ENCODE measurements at places on chromosomes 12 and 14. TPM values are rescaled to one million over a fixed set of nuclear protein-coding genes. Genes with fewer than 3 reads are reported as not detected.

- no peak for DNase-seq
Observed at GRCh38 chr14:99033951-99034350, 238.0 kb downstream of the BCL11B start.

- DNase-seq: peak; percentile 91
Observed at GRCh38 chr12:121801595-121802484, 2.0 kb upstream of the SETD1B start.

DNA sequence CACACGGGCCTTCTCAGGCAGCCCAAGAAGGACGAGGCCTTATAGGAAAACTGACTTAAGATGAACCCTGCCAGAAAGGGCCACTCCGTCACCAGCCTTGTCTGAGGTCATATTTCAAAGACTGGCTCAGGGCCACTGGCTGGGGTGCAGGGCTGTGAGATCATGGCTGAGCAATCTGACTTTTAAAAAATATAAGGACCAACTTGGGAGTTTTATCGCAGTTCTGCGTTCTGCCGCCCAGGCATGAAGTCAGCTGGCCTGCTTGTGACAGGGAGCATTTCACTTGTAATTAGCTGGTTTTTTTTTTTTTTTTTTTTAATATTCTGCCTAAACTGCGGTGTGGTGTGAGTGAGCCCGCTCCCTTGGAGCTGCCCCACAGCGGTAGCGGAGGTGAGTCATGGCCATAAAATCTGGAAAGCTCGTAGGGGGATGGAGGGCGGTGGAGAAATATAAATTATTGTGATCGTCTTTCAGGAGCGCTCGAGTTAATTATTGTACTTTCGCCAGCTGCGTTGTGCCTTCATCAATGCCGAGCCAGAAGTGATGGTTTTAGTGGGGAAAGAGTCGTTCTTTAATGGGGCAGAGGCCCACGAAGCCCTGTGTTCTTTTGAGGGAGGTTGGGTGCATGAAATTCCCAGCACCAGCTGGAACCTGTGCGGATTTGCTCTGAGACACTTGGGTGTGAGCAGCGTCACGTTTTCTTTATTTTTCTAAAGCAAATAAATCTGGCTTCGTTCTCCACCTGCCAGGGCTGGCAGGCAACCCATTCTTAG is 231.9 kb downstream of the C12orf75 start:
- no peak for DNase-seq

- DNase-seq: no peak
Observed at GRCh38 chr14:101620821-101621785, 59.8 kb downstream of the DIO3 start.

DNA sequence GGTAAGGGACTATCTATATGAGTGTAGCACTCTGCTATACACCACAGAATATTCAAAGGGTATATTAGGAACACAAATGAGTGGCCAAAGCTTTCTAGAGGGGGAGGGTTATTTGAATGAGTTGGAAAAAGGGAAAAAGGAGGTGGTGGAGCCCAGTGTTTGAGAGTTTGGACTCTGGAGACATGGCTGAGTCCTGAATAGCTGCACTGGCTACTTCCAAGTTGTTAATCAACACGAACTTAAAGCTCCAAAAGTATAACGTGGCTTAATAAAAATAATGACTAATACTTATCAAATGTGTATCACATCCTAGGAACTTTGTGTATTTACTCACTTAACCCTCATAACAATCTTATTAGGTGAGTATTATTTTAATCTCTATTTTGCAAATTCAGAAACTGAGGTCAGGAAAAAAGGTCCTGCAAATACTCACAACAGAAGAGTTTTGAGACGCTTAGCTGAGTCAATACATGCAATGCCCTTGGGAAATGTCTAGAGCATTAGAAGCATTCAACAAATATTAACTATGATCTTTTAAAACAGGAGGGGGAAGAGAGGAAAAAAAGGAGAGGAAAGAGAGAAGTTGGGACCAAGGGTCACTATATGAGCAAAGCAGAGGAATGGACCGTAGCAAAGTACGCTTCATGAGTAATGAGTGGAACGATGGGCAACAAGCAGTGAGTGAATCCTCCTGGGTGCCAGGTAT is 189.5 kb upstream of the HMGA2 start:
- DNase-seq: no peak

GRCh38 chr12:53070877-53071492 is 8.2 kb downstream of the SPRYD3 start:
- no peak for DNase-seq

- peak; percentile 59 for DNase-seq
Observed at GRCh38 chr12:69570545-69571399, 14.5 kb upstream of the CCT2 start.

- DNase-seq: no peak
Observed at GRCh38 chr12:95625012-95625411, 73.7 kb upstream of the USP44 start.

GRCh38 chr14:75051556-75051899 is 261 bp upstream of the MLH3 start:
- no peak for DNase-seq

GRCh38 chr14:65001723-65002122 is 15.0 kb downstream of the FNTB start:
- no peak for DNase-seq

GRCh38 chr14:29042551-29042950 is 276.0 kb downstream of the FOXG1 start:
- DNase-seq: no peak

- DNase-seq: no peak
Observed at GRCh38 chr14:61524211-61524806, 171.0 kb upstream of the HIF1A start.

GRCh38 chr12:74499192-74499591 is 38.4 kb upstream of the ATXN7L3B start:
- DNase-seq: no peak

GRCh38 chr12:74334780-74335179 is 202.9 kb upstream of the ATXN7L3B start:
- DNase-seq: no peak

DNA sequence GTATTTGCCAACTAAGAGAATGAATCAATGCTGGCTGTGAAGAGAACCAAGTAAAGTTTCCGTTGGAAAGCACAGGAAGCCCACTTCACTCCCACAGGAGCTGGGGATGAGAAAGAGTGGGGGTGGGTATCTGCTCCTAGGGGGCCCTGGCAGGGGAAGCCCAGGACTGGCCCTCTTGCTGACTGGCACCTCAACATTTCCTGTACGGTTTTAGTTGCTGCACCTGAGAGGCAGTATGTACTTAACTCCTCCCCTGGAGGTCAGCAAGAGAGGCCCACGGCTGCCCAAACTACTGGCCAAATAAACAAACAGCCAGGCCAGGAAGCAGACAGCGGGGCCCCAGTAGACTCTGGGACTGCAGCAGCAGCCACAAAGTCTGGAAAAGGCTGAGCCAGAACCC is 33.8 kb upstream of the VWF start:
- no peak for DNase-seq

DNA sequence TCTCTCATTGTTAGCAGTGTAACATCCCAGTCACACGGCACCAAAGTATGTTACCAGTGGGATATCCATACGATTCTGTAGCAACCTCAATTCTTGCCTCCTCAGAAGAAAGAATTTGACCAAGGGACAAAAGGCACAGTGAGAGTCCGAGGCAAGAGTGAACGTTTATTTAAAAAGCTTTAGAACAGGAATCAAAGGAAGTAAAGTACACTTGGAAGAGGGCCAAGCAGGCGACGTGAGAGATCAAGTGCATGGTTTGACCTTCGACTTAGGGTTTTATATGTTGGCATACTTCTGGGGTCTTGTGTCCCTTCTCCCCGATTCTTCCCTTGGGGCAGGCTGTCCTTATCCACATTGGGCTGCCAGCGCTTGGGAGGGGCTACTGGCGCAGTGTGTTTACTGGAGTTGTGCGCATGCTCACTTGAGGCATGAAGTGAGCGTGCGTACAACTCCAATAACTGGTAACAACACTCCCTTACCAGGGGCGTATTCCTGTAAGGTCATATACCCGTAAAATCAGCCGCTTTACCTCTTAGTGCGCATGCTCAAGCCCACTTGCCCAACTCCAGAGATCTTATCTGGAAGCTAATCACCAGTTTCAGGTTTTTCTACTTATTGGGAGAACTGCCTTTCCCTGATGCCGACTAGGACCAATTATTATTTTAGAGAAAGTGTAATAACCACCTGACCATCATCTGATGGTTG is 71.7 kb downstream of the FAR2 start:
- no peak for DNase-seq

DNA sequence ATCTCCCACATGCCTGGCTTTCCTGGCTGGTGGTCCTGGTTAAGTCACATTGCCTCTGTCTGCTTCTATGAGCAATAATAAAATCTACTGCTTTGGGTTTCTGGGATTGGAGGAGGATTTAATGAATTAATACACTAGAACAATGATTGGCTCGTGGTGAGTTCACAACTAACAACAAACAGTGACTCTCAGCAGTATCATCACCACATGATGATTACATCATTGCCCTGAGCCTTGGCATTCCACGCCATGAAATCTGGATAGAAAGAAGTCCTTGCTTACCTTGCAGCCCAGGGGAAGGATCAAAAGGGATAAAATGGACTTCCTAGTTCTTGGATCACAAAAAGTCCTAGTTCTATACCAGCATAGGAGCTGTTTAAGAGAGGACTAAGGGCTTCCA is 1069.0 kb downstream of the VRK1 start:
- DNase-seq: no peak

GRCh38 chr12:6921996-6922946 is 5.5 kb upstream of the ATN1 start:
- DNase-seq: no peak

- DNase-seq: no peak
Observed at GRCh38 chr12:67426067-67426466, 156.9 kb downstream of the CAND1 start.

DNA sequence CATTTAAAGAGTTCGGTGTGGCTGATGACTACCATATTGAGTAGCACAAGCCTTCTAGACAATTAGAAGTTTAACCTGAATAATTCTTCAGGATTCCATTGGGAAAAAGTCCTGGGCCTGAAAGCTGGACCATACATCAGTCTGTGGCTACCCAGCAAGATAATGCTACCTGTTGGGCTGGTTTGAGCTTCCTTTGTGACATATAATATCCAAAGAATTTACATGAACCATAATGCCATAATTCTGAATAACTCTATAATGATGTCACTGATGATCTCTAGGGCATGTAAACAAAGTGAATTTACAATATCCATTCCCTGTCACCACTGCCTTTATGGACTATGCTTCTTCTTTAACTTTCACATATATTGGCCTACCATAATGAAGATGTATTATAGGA is 3.8 kb upstream of the YBX3 start:
- DNase-seq: no peak

DNA sequence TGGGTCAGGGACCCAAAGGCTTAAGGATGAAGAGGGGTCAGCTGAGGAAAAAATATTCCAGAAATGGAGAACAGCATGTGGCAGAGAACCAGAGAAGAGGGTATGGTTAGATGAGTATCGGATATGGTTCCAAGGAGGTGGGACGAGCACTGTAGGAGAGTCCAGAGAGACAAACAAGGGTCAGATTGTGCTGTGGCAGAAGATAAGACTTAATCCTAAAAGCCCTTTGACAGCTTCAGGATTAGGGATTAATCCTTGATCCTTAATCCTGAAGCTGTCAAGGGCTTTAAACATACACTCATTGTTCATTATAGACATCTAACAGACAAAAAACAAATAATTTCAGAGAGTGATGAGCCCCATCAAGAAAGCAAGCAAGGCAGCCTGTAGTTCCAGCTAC is 124.0 kb downstream of the SPTSSA start:
- no peak for DNase-seq

DNA sequence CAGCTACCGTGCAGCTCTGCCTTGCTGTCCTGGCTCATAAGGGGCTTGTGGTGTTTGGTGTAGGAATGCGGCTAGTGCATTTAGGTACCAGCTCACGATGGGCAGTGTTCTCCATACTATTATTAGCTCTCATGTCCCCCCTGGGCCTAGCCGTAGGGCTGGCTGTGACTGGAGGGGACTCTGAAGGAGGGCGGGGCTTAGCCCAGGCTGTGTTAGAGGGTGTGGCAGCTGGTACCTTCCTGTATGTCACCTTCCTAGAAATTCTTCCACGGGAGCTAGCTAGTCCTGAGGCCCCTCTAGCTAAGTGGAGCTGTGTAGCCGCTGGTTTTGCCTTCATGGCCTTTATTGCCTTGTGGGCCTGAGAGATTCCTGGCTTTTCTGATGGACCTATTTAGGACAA is 2.1 kb downstream of the SLC39A2 start:
- DNase-seq: no peak

DNA sequence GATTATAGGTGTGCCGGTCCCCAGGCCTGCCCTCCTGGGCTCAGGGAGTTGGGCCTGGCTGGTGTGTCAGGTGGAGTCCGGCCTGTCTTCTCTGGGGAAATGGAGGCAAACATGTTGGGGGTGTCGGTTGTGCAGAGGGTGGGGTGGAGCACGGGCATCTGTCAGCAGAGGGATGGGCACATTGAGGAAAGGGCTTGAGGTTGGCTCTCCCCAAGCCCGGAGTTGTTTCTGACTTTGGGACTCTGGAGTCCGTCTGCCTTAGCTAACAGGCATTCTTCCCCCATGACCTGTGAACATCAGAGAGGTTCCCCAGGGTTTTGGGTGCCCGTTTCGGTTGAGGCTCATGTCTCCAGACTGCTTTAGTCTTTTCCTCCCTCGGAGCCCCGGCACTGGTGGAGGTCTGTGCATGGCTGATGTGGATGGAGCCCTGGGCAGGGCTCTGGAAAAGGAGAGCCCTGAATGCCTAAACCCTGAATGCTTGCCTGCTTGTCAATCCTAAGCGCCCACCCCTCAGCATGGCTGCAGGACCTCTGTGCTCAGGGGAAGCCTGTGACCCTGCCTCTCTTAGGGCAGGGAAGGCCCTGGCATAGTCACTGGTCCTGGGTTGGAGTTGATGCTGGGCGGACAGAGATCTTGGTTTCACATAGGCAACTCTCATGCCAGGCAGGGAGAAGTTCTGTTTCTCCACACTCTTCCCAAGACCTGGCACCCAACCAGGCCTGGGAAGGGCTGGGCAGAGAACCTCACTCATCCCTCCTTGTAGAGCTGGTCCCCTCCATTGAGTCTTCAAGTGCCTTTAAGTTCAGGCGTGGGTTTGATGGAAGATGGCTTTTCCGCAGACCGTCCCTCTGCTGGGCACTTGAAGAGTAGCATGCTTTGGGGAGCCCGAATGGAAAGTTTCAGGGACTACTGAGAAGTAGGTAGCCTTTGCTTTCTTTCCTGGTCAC is 12.9 kb downstream of the NYNRIN start:
- no peak for DNase-seq

GRCh38 chr12:52568111-52568510 is 5.5 kb downstream of the KRT74 start:
- no peak for DNase-seq

Gene OR4K13
- total RNA-seq: not detected

Gene CCDC177
- not detected for total RNA-seq

Gene GLI1
- 0.45 TPM for total RNA-seq

Gene MIP
- total RNA-seq: not detected

Gene BDKRB2
- total RNA-seq: not detected

Gene PLA2G1B
- not detected for total RNA-seq

Gene CLEC9A
- not detected for total RNA-seq

Gene ANO4
- total RNA-seq: not detected

Gene MAP1LC3B2
- total RNA-seq: 6.6 TPM

Gene SIRT4
- 2.5 TPM for total RNA-seq

Gene TCTN1
- total RNA-seq: 10.2 TPM

Gene LIN7A
- 7.1 TPM for total RNA-seq

Gene CLEC4D
- not detected for total RNA-seq

Gene ANKS1B
- total RNA-seq: 0.28 TPM
